ENCODE measurements at places on chromosomes 5 and 9.

DNA sequence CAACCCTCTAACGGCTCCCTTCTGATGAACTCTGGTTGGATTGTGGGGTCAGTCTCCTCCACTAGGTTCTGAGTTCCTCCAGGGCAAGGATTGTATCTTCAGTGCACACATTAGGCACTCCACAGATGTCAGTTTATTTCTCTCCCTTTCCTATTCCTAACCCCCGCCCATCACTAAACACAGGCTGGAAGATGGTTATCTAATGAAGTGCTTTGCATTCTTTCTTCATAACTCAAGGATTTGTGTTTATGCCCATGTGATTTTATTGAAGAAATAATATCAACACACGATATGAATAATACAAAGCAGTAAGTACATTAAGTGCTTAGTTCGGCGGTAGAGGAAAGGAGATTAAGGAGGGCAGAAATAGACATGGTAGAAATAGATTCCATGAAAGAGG, 4.4 kb upstream of the CREBRF start:
- DNase-seq: peak; percentile 91

DNA sequence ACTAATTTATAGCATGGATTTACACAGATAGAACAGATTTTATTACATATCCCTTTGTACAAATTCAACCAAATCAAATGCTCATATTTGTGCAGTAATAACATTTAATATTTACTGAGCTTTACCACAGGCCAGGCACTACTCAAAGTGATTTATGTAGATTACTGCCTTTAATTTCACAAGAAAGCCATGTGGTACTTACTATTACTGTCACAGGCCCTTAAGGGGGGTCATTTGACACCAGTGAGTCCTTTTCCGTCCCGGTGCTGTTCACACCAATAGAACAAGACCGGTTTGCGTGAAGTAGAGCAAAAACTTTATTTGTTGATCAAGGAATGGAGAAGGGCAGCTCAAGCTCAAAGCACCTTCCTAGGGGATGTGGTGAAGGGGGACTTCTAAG, 308.5 kb upstream of the KCNN2 start:
- DNase-seq: no peak

- DNase-seq: no peak
Measured at GRCh38 chr5:106566031-106566430, 1104.7 kb downstream of the EFNA5 start.

DNA sequence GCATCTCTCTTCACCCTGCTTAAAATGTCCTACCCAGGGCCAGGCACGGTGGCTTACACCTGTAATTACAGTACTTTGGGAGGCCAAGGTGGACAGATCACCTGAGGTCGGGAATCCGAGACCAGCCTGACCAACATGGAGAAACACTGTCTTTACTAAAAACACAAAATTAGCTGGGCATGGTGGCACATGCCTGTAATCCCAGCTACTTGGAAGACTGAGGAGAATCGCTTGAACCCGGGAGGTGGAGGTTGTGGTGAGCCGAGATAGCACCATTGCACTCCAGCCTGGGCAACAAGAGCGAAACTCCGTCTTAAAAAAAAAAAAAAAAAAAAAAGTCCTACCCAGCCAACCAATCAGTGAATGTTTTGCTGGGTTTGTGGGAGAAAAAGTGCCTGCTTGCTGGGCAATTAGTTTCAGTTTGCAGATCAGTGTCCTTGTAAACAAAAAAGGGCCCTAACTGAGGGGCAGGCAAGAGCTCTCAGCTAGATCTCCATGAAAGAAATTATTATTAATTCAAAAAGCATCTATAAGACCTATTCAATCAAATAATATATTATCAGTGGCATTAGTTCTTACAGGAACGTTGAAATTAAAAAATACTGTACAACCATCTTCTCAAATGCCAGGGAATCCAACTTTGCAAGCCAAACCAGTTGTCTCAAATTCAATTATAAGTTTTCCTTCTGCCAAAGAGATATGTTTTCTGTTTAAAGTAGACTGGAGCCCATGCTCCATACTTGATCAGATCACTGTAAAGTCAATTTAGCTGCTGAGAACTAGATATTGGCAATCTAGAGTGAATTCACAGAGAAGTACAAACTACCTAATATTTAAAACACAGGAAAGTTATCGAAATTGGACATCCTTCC, 3.9 kb downstream of the MEGF9 start:
- no peak for DNase-seq

DNA sequence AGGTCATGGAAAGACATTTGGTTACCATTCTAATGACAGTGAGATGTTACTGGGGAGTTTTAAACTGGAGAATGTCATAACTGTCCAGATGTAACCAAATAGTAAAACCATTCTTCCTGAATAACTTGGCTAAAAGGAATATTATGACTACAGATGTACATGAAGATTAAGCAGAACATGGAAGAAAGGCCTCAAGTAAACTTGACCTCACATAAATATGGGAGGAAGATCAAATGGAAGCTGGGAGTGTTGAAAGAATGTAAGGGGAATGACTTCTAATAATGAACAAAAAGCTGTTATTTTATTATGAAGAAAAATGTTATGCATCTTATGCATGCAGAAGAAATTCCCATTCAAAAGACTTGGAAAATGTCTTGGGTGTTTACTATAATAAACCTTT, 107.7 kb upstream of the CDKN2B start:
- no peak for DNase-seq

GRCh38 chr9:79131824-79132377, 439.9 kb upstream of the TLE4 start:
- DNase-seq: no peak

DNA sequence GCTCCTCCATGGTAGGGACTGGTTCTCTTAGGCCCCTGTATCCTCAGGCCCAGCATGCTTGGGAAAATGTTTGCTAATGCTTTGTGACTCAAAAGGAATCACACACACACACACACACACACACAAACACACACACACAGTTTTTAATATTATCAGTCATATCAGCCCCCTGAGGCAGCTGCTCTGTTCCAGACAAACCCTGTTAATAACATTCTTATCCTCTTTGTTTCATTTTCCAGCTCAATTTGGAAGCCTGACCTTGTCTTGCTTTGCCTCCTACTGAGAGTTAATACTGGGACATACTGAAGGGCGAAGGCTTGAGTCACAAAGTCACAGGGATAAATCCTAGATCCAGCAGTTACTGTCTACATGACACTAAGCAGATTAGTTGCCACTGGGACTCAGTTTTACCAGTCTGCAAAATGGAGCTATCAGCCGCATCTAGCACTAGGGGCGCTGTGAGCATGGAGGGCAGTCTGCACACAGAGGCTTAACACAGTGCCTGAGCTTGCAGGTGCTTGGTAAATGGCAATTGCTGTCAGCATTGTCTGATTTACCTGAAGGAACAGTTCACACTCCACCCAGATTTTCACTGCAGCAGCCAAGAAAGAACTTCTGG, 37.1 kb upstream of the KCNMB1 start:
- no peak for DNase-seq
